ENCODE measurements at places on chromosomes 7 and 10.

DNA sequence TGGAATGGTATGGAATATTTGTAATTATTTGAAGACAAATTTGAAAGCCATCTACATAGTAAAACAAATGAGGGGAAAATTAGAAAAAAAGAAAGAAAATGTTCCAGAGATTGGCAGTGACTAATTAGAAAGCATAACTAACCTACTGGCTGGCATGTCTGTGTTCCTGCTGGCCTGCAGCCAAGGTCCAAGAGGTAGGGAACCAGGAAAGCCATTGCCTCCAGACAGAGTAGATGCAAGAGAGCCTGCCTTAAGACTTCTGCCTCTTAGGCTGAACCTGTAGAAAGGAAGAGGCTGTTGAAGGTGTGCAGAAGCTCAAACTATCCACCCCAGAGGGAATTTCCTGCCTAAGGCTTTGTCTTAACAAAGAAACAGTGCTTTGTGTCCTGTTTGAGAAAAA is 982.0 kb downstream of the SORCS1 start:
- DNase-seq = no peak

DNA sequence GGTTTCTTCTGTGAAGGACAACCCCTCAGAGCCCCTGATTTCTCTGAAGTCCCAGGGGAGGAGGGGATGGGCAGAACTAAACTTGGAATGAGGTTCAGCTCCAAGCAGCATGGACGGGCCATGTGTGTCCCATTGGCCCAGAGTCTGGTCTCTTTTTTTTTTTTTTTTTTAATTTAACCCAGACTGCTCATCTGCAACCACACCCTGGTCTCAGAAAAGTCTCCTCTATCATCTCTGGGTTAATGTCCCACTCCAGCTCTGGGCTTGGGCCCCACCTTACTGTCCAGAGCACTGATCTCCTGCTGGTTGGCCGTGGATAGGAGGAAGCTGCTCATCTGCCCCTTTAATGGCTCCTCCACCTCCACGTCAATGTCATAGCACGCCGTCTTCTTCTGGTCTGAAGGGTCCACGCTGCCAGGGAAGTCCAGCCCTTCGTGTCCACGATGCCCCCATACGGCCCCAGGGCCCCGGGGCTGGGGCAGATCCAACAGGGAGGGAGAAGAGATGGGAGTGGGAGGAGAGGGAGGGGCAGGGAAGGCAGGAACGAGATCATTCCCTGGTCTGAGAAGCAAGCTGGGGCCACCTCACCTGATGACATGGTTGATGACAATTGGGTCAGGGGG is 7.7 kb downstream of the CHPF2 start:
- DNase-seq = no peak

- DNase-seq = no peak
Observed at GRCh38 chr7:85820702-85821443, 634.0 kb upstream of the SEMA3D start.

- no peak for DNase-seq
Observed at GRCh38 chr7:33050535-33051318, 11.8 kb downstream of the NT5C3A start.

- DNase-seq = no peak
Observed at GRCh38 chr10:63788152-63788821, 267.1 kb downstream of the REEP3 start.

GRCh38 chr10:86981716-86982115 is 13.4 kb downstream of the ADIRF start:
- no peak for DNase-seq

- DNase-seq = no peak
Observed at GRCh38 chr10:99615426-99615825, 4.8 kb downstream of the SLC25A28 start.
